Activated T-cell treated with anti-CD3 and anti-CD28 coated beads, Interleukin-2, amount 50 U/mL, for 48 hours (primary cell): ENCODE measurements at places on chromosomes 4 and X.

GRCh38 chr4:173547889-173548288 lies 17.9 kb upstream of the HAND2 start:
- DNase-seq: no peak

- no peak for DNase-seq
These were observed 203.4 kb downstream of the CHIC1 start for GRCh38 chrX:73766431-73766795.

DNA sequence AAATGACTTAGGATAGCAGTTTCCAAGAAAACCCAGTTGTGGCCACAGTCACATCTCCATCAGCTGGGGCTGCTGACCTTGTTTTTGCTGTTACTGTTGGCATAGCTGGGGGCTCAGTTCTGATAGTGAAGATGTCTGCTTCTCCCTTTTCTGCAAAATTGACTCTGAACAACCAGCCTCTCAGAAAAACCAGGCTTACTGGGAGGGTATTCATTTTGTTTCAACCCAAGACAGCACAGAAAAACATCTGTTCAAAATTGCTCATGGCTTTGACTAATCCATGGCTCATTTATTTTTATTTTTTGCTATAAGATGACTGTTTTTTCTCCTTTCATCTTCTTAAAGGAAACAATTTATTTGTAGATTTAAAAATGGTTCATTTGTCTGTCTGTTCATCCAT lies 53.1 kb downstream of the RASL11B start:
- no peak for DNase-seq

DNA sequence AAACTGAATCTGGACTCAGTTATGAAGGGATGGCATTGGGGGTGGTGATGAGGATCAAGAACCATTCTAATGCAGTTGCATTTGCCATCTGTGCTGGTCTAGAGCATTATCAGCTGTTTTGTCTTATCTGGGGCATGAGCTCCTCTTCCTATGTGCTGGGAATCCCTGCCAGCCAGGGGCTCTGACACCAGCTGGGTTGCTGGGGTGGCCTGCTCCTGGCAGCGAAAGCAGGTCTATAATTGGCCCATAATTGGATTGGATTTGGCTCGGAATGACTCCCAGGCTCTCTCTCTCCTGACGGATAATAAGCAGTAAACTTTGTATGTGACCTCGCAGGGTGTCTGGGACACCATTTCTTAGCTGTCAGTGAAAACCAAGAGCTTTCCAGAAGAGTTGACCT lies 34.1 kb downstream of the SMPX start:
- no peak for DNase-seq

DNA sequence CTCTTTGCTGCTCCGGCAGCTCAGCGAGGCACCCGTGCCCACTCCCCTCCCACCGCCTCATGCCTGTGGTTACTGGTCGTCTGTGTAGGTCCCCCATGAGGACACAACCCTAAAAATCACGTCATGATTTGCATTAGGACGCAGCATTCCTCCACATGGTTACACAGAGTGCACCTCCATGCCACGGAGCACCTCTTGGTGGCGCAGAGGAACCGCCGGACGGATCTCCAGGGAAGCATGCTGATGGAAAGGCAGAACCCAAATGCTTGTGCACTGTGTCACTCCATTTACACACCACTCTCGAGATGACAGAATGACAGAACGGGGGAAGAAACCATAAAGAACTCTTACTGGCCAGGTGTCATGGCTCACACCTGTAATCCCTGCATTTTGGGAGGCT lies 22.4 kb downstream of the FAM53A start:
- DNase-seq: no peak

DNA sequence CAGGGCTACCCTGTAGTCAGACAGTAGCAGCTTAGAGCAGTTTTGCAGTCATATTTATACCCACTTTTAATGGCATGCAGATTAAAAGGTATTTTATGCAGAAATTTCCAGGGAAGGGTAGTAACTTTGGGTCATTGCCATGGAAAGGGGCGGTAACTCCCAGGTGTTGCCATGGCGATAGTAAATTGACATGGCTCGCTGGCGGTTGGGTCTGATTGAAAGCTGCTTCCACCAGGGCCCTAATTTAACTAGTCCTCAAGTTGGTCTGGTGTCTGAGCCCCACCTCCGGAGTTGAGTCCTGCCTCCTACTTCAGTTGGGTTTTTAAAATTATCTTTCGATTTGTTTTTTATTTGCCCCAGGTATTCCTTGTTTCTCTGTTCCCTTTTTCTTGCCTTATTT lies 70.1 kb downstream of the NAA11 start:
- no peak for DNase-seq

DNA sequence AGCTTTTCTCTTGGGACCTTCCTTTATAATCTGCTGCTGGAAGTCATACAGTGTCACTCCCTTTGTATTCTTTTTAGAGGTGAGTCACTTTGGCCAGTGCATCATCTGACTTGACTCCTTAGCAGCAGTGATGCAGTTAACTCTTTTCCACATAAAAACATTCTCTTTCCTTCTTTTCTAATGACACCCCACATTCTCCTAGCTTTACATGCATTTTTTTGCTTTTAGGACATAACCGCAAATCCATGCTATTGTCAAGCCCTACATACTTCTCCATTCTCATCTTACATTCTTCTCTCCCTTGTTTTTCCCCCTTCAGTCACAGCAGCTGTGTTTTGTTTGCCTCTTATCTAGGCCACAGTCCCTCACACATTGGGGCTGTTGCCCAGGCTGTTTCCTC lies 55.1 kb downstream of the ZNF330 start:
- DNase-seq: no peak

GRCh38 chrX:150203248-150203645 lies 159.9 kb upstream of the MAMLD1 start:
- DNase-seq: no peak

GRCh38 chr4:88244816-88245579 lies 39.4 kb downstream of the PPM1K start:
- peak; percentile 47 for DNase-seq

DNA sequence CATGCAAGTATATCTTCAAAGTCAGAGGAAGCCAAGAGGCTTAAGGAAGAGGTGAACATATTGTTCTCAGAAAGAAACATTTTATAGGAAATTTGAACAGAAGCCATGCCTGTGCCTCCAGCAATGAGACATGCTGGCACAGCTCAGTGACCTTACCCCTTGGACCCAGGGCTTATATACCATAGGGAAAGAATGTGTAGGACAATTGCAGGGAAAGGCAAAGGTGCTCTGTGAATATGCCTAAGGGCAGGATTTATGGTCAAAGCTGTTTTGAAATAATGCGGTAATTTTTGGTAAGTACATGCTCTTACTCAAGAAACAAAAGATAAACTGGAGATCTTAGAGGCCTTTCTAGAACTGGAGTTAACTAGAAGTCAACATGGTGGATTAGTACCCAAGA lies 568.8 kb downstream of the GRID2 start:
- DNase-seq: no peak

DNA sequence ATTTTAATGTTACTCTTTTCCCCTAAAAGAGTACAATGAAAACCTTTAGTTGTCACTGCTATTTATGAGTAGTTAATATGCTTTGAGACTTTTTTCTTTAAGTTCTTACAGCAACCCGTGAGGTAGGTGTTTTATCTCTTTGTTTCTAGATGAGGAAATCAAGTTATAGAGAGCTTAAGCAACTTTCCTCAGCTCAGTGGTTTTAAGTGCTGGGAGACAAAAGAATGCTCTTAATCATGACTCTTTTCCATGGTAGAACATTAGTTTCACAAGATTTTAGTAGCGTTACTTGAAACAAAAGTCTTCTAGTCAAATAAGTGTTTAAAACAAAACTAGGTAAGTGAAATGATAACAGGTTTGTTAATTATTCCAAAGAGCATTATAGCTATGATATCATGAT lies 354.7 kb upstream of the PITX2 start:
- DNase-seq: no peak

DNA sequence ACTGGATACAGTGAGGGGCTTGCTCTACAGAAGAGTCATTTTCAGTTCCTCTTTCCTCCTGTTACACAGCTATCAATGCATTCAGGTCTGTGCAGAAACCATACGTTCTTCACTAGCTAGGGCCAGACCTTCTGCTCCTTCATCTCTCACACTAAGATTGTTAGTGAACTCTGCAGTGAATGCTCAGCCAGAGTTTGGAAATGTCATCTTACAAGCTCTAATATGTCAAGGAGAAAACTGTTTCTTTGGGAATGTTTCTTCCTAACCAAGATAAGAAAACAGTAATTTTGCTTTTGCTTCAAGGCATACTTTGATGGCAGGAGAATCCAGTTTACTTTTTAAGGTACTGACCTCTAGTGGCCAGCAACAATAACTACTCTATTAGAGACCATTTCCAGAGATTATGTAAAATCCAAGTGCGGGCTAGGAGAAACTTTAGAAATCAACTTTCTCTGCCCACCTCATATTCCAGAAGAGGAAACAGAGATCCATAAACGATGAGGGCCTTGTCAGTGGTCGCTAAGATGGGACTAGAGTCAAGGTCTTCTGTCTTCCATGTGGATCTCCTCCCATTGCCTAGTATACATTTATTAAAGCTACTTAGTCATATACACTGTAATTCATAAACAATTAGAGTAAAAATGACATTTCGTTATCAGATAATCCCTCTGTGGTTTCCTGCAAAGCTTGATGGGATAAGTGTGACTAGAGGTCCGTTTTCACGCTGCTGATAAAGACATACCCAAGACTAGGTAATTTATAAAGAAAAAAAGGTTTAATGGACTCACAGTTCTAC lies 12.1 kb upstream of the CC2D2A start:
- no peak for DNase-seq

GRCh38 chr4:88398381-88398780 lies 19.7 kb downstream of the HERC6 start:
- DNase-seq: no peak

DNA sequence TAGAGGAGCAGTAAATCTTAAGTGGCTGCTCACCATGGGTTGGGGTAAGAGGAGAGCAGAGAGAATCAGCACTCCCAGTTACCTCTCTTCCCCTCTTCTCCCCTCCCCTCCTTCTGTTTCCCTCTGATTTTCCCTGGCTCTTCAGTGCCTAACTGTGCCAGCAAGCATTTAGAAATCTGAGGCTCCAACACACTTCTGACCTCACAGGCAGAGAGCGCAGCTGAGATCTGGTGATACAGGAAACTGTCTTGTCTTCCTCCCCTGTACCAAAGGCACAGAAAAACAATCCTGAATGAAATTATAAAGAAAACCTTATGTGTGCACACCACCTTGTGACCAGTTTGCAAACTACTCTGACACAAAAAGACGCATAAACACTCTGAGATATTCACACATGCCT lies 82.4 kb upstream of the SMIM10 start:
- no peak for DNase-seq

DNA sequence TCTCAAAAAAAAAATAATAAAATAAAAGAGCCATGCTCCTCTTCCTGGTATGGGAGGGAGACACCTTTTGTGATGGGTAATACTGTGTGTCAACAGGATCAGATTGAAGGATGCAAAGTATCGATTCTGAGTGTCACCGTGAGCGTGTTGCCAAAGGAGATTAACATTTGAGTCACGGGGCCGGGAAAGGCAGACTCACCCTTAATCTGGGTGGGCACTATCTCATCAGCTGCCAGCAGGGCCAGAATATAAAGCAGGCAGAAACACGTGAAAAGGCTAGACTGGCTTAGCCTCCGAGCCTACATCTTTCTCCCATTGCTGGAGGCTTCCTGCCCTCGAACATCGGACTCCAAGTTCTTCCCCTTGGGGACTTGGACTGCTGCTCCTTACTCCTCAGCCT lies 95.4 kb downstream of the SHOX start:
- DNase-seq: no peak

- DNase-seq: no peak
These were observed 95.4 kb upstream of the ADRA2C start for GRCh38 chr4:3670521-3671519.

DNA sequence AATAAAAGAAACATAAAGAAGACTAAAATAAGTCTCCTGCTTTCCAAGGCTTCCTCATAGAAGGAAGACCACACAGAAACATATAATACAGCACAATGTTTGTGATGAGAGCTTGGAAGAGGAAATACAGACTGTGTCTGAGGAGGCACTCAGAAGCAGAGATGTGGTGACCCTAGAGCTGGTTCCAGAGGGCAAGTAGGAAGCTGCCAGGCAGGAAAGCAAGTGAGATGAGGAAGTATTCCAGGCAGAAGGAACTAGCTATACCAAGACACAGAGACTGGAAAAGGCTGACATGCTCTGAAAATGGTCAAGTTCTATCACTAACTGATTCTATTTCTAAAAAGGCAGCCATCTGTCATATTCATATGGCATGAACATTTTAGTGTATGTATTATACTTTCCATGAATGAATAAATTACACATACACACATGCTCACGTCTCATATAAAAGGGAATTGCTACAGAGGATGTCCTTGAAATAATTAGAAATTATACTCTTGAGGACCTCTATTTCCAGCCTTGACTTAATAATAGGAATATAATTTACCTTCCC lies 16.6 kb upstream of the HSFX2 start:
- no peak for DNase-seq

- DNase-seq: peak; percentile 88
These were observed at the start of gene CD99 for GRCh38 chrX:2690856-2691542. Gene CD99 (plus strand): TSS chrX:2691295. CDS start chrX:2691361, 66 bp downstream.

GRCh38 chrX:83469551-83469950 lies 38.5 kb upstream of the POU3F4 start:
- DNase-seq: peak; percentile 25

DNA sequence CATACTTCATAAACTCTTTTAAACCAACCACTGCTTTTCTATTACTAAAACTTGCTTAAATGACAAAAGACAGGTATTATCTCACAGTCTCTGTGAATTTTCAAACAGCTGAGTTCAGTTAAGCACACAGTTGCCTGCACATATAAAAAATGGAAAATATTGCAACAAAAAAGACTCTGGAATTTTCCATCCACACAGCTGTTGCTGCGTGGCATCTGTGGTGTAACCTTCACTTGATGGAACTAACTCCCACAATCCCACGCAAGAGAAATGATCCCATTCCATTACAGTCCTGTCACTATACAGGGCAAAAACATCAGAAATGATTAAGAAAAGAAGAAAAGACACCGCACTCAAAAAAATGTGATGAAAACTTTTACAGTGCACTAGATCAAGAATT lies 149.8 kb upstream of the TBL1X start:
- no peak for DNase-seq

DNA sequence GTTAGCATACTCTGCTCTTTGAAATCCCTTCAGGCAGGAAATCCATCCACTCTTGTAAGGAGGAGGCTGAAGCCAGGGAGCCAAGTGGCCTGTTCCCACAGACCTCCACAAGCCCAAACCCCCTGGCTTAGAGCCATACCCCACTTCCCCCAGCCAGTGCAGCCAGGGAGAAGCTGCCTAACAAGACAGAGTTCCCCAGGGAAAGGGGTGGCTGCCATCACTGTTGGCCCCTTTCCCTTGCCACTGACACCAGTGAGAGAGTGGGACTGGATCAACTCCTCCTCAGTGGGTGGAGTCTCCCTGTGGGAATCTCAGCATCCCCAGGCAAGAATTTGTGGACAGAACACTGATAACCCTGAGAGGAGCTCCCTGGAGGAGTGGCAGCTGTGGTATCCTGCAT lies 389.4 kb downstream of the PABPC4L start:
- no peak for DNase-seq

- no peak for DNase-seq
These were observed 15.4 kb downstream of the ZNF718 start for GRCh38 chr4:139691-140090.

- DNase-seq: no peak
These were observed at the start of gene ANKRD37 for GRCh38 chr4:185396724-185397385. Gene ANKRD37 (plus strand): TSS chr4:185396841. CDS start chr4:185396924, 83 bp downstream.

- DNase-seq: no peak
These were observed 61.4 kb upstream of the ZCCHC13 start for GRCh38 chrX:74242484-74243138.

GRCh38 chr4:32189130-32189529 lies 1469.0 kb downstream of the PCDH7 start:
- DNase-seq: no peak

- DNase-seq: no peak
These were observed 76.1 kb downstream of the ZNF518B start for GRCh38 chr4:10381146-10381545.

- DNase-seq: no peak
These were observed 36.9 kb upstream of the ADAD1 start for GRCh38 chr4:122341886-122342285.
